ENCODE measurements at places on chromosomes 4 and X.

DNA sequence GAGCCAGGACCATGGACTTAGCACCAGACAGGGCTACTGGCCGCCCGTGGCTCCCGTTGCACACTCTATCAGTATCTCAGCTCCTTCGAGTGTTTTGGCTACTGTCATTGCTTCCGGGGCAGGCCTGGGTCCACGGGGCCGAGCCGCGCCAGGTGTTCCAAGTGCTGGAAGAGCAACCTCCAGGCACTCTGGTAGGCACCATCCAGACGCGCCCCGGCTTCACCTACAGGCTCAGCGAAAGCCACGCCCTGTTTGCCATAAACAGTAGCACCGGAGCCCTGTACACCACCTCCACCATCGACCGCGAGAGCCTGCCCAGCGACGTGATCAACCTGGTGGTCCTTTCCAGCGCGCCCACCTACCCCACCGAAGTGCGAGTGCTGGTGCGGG is 1.6 kb downstream of the FAT4 start:
- DNase-seq: no peak

- no peak for DNase-seq
These were observed 108.3 kb upstream of the MED14 start for GRCh38 chrX:40843643-40844042.

GRCh38 chr4:147090486-147090885 is 144.8 kb upstream of the TTC29 start:
- no peak for DNase-seq

DNA sequence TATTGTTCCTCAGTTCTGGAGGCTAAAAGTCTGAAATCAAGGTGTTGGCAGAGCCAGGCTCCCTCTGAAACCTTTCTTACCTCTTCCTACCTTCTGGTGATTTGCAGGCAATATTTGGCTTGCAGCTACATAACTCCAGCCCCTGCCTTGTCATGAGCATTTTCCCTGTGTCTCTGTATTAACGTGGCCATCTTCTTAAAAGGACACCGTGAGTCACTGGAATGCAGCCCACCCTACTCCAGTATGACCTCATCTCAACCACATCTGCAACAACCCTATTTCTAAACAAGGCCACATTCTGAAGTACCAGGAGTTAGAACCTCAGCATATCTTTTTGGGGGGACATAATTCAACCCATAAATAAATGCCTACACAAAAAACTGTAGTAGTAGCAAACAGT is 40.7 kb downstream of the FANCB start:
- DNase-seq: no peak

- no peak for DNase-seq
These were observed at the start of gene MAGEE2 for GRCh38 chrX:75784680-75785491. TSS of gene MAGEE2 (minus strand) at chrX:75785254. CDS start at chrX:75785051, 203 bp downstream.

DNA sequence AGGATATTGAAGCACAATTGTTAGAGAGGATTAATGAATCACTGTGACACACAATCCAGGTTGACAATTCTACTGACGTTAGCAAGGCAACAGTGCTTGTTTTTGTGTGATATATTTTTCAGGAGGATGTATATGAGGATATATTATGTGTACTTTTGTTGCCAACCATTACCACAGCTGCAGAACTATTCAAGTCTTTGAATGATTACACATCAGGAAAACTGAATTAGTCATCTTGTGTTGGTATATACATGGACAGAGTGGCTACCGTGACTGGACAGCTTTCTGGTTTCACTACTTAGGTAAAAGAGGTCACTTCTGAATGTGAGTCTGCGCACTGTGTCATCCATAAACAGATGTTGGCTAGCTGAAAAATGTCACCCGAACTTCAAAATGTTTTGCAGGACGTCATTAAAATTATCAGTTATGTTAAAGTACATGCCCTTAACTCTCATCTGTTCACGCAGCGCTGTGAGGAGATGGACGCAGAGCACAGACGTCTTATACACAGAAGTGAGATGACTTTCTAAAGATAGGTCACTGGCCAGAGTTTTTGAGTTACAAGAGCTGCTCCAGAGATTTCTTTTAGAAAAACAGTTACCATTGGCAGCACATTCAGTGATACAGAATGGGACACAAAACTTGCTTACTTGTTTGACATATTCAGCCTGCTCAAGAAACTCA is 69.0 kb downstream of the MRPL1 start:
- DNase-seq: no peak

DNA sequence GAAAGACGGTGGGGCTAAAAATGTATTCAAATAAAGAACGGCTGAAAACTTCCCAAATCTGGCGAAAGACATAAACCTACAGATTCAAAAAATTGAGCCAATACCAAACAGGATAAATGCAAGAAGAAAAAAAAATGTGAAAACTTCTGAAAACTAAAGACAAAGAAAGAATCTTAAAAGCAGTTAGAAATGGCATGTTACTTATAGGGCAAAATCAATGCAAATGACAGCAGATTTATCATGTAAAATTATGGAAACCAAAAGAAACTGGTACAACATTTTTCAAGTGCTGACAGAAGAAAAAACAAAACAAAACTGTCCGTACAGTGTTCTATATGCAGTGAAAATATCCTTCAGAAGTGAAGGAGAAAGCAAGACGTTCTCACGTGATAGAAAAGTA is 239.0 kb downstream of the PDGFC start:
- no peak for DNase-seq

- no peak for DNase-seq
These were observed 46.6 kb upstream of the SHISA3 start for GRCh38 chr4:42350611-42351182.

GRCh38 chr4:71938776-71939175 is 93.0 kb upstream of the NPFFR2 start:
- no peak for DNase-seq

All from cerebellar nuclear complex (tissue), 1 donor.